ENCODE measurements at places on chromosomes 11 and 22.
A peak's percentile ranks its signal among the peaks of the same experiment; 100 is the strongest.

- DNase-seq = peak; percentile 11
These were observed 44.7 kb downstream of the ABTB2 start for GRCh38 chr11:34313099-34313517.

DNA sequence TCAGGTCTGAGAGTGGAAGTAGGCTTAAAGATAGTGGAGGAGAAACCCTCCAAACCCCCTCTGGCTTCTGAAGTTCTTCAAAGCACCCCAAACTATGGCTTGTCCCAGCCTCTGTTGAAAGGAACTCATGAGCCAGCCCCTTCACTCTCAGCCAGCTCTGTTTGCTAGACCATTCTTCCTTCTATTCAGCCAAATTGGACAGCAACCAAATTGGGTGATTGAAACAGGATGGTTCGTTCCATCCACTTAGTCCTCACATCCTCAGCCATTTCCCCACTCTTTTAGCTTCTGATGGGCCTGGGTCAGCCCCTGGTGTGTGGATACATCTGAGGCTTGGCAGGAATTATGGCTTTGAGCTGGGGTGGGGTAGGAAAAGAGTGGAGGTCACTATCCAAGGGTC, 4.5 kb downstream of the HTR3A start:
- no peak for DNase-seq

DNA sequence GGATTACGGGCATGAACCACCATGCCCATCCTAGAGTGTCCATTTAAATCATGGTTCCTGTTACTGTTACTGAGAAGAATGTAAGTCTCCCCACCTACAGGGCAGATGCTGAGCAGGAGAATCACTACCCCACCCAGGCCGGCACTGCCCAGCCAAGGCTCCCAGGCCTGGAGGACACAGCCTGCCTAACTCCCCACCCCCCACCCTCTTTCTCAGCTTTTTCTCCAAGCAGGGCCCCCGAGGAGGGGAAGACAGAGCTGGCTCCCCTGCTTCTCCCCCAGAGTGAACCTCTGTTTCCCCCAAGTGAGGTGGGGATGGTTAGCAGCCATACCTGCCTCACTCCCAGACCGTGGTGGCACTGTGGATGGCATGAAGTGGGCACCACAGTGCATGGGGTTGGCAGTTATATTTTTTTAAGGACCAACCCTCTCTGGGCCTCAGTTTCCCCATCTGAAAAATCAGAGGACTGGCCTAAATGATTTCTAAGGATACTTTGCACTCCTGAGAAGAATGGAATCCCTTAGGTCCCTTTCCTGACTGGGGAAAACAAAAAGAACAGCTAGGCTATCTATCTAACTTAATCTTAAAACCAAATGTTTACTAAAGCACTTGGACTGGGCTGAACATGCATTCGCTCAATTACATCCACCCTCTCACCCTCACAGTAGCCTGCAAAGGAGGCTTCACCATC, 5.0 kb downstream of the CBX7 start:
- no peak for DNase-seq

DNA sequence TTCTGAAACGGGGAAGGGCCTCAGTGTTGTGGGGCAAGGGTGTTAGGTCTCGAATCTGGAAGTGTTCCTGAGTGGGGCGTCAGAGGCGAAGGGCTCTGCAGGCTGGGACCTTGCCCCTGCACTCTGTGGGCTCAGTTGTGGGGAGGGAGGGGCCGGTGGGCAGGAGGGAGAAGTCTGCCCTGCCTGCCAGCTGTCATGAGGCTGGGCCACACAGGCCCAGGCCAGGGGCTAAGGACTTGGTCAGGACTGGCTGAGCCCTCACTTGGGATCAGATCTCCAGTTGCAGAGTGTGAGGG, at the start of gene CRACR2B:
TSS of gene CRACR2B (plus strand) at position 23 of the 296 bp plus-strand sequence. CDS start 689 bp downstream, outside the sequence.
- no peak for DNase-seq

DNA sequence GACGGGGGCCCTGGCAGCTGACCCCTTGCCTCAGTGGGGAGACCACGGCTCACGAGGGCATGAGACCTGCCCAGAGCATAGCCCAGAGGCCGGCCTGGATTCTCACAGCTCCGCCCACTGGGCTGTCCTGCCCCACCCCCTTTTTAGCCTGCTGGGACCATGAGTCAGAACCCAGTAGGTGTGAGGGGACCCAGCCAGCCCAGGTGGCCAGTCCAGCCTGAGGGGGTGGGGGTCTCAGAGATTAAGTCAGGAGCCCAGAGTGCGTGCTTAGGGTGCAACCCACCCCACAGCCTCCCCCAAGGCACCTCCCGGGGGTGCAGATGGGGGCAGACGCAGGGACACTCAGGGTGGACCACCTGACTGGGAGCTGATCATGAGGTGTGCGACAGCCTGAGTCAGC, 40.1 kb upstream of the PPARA start:
- peak; percentile 63 for DNase-seq

- no peak for DNase-seq
These were observed 21.8 kb upstream of the GNB1L start for GRCh38 chr22:19876314-19876940.

DNA sequence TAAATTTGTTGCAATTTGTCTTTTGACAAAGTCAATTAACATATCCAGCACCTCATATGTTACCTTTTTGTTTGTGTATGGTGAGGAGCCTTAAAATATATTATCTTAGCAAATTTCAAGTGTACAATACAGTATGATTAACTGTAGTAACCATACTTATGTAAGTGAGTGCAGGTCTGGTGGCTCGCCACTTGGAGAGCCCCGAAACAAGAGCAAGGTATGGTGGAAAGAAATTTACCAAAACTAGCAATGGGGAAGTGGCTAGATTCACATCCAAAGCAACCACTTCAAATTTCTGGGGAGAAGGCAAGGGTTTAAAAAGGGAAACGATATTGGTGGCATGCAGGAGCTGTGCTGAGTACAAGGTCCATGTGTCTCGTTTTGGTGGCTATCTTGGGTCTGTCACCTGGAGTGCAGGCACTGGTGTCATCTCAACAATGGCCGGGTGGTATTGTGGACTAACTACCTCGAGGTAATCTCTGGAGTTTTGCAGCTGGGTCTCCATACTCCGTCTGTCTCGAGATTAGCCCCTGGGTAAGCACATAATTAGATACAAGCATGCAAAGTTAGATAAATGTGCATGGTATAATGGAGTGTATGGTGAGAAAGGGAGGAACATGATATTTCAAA, 8.2 kb upstream of the FNBP4 start:
- no peak for DNase-seq

GRCh38 chr11:1883346-1884302, 8.1 kb downstream of the PRR33 start:
- no peak for DNase-seq

- DNase-seq = peak; percentile 38
These were observed 1.2 kb downstream of the KLHL35 start for GRCh38 chr11:75431533-75432525.

- DNase-seq = no peak
These were observed 68.8 kb downstream of the PRDM11 start for GRCh38 chr11:45215098-45215865.

DNA sequence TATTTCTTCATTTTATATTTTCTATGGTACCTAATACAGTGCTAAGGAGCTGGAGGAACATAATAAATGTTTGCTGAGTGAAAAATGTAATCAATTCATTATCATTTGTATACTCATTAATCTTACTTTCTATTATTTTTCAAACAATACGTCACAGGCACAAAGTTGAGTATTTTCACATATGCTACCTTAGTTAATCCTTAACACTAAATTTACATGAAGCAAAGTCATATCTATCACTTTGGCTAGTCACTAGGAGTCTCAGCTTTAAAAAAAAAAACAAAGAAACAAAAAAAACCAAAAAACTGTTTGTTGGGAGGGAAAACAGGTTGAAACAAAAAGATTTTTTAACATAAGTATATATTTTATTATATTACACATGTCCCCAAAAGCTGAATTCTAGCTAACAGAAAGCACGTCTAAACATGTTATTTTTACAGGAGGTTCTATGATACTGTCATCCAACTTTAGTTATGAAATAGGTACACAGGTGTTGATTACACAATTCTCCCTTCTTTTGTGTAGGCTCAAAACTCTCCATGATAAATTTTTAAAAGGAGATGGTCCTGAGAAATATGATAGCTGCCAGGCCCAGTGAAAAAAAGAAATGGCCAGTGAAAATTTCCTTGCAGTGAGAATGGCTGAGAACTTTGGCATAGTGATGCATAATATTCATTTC, 14.3 kb downstream of the HPS5 start:
- no peak for DNase-seq

GRCh38 chr11:68273026-68273738, 1.4 kb upstream of the C11orf24 start:
- no peak for DNase-seq

GRCh38 chr22:21712751-21713427, 22.7 kb downstream of the YPEL1 start:
- peak; percentile 67 for DNase-seq

- DNase-seq = peak; percentile 51
These were observed 122.9 kb downstream of the MAML2 start for GRCh38 chr11:96219981-96220623.

DNA sequence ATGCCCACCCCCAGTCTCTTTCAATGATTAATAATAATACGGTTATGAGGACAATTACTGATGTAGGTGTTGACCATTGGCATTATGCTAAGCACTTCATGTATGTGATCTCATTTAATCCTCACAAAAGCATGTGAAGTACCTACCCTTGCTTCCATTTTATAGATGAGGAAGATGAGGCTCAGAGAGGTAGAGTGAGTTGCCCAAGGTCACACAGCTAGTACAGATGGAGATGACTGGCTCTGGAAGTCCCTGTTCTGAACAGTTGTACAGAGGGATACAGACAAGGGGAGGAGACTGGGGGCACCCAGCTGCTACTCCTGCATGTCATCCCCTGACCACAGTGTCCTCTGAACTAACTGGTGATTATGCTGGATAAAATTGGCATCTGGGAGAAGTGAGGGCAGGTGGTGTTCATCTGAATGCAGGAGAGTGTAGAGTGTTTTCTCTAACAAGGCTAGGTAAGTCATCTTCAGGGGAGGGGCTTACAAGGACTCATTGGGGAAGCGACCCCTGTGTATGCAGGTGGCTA, 43.2 kb downstream of the KIAA1671 start:
- no peak for DNase-seq

DNA sequence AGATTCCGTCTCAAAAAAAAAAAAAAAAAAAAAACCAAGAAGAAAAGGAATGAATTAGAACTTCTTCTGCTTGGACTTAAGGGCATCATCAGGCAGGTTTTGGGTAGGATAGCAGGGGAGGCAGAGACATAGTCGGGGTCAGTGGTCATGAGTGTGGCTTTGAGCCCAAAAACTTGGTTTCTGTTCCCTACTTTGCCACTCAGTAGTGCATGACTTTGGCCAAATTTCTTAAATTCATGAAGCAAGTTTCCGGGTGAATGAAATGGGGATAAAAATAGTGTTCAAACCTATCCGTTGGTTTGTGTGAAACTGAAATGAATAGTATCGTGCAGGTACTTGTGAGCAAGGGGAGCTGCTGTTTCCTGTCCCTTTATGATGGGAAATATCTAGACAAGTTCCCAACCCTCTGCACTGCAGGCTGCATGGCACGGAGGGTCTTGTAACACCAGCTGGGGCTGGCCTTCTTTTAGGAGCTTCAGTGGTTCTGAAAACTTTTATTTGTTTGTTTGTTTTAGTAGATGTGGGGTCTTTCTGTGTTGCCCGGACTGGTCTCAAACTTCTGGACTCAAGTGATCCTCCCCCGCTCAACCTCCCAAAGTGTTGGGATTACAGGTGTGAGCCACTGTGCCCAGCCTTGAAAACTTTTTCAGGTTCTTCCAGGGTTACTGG, 18.4 kb downstream of the NEAT1 start:
- no peak for DNase-seq

DNA sequence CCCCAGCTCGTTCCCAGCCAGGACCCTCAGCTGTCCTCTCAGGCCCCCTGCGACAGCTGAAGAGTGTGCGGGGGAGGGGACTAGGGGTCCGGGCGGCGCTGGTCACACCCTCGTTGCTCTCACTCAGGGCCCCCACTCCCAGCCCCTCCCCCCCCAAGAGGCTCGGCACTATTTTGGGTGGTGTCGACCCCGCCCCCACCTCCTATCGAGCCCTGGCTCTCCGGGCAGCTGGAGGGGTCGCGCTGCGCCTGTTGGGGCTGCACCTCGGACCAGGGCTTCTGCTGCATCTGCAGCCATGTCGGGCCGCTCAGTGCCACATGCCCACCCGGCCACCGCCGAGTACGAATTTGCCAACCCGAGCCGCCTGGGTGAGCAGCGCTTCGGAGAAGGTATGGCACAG, at the start of gene HSPB2:
TSS of gene HSPB2 (plus strand) at position 200 of the 400 bp plus-strand sequence. CDS start at position 296, 96 bp downstream.
- DNase-seq = no peak

GRCh38 chr22:42933485-42934091, 76.5 kb upstream of the ARFGAP3 start:
- peak; percentile 93 for DNase-seq

DNA sequence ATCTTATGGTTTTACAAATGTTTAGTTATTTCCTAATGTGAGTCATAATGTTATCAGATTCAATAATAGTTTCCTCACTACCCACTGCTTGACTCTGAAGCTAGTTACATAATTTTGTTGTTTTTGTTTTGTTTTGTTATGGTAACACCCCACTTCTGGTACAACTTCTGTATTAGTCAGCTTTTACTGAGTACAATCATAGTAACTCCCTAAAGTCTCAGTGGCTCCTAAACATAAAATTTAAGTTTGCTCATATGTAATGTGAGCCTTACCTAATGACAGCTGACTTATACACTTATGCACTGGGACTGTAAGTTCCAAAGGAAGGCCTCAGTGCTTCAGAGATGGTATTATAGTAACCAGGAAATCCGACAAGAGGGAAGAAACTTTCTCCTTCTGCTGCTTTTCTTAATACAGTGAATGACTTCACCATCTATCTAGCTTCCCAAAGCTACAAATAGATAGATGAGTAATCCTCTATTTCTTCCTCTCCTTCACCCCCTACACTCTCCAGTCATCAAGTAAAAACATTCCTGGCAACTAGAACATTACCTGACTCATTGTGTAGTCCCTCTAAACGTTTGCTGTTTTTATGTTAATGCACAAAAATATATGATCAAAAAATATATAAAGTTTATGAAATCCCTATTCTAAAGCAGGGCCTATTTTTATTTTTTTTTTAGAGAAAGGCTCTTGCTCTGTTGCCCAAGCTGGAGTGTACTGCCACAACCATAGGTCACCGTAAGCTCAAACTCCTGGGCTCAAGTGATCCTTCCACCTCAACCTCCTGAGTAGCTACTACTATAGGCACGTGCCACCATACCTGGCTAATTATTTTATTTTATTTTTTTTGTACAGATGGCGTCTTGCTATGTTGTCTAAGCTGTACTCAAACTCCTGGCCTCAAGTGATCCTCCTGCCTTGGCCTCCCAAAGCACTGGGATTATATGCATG, 563.0 kb downstream of the SOX6 start:
- peak; percentile 89 for DNase-seq

Data from HT1080 (cell line).